ENCODE measurements at places on chromosomes 4 and X.

GRCh38 chr4:106041294-106042002 lies 146.2 kb downstream of the NPNT start:
- no peak for DNase-seq

- no peak for DNase-seq
These were observed 83.8 kb downstream of the SMARCA5 start for GRCh38 chr4:143597276-143597675.

DNA sequence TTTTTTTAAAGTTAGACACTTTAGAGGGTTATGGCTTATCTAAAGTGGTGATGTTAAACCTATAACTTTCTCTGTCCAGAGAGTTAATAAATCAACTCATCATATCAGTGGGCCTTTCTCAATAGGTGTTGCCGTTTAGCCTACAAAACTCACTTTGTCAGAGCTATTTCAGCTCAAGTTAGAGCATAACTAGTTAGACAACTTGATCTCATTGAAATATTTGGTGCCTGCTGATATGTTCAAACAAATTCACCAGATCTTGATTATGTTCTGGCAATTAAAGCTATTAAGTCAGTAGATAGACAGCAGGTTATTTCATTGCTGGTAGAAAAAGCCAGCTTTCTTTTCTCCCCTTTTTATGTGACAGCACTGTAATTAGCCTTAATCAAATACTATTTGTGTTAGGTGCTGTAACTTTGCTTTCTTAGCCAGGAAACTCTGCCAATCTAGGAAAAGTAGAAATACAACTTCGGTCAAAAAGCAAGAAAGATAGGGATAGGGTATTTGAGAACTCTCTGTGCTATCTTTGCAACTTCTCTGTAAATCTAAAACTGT lies 191.8 kb downstream of the MAML3 start:
- no peak for DNase-seq

DNA sequence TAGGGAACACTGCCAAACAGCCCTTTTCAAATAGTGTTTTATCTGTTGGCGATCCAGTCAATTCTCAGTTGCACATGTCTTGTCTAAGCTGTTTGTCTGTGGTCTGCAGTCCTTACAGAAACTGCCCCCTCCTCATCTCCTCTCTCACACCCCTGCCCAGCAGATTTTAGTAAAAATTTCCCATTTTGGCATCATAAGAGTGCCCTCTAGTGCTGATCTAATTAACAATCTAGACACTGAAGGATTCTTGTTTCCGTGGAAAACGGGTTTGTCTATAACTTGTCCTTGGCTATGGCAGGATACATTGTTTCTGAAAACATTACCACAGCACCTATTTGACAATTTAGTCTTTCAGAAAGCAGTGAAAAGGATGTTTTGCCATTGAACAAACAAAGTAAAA lies 227.2 kb upstream of the MBNL3 start:
- no peak for DNase-seq

DNA sequence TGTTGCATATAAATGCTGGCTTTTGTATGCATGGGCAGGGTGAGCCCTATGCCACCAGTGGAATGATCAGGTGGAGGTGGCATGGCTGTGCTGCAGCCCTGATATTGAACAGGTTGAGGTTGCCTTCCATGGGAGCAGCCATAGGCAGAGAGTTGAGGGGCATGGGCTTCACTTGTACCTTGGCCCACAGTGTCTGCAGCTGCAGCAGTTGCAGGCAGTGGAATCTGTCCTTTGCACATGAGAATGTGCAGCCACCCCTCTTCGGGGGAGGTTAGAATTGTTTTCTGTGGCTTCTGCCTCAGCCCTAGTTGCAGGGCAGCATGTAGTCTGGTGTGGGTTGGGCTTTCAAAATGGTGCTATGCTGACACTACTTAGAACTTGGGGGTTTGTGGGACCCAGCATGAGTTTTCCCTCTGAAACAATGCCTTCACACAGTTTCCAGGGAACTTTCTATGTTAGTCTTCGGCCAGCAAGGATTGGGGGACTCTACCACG lies 25.4 kb upstream of the VSIG1 start:
- DNase-seq = no peak

GRCh38 chr4:15493411-15493810 lies 23.7 kb downstream of the CC2D2A start:
- no peak for DNase-seq

DNA sequence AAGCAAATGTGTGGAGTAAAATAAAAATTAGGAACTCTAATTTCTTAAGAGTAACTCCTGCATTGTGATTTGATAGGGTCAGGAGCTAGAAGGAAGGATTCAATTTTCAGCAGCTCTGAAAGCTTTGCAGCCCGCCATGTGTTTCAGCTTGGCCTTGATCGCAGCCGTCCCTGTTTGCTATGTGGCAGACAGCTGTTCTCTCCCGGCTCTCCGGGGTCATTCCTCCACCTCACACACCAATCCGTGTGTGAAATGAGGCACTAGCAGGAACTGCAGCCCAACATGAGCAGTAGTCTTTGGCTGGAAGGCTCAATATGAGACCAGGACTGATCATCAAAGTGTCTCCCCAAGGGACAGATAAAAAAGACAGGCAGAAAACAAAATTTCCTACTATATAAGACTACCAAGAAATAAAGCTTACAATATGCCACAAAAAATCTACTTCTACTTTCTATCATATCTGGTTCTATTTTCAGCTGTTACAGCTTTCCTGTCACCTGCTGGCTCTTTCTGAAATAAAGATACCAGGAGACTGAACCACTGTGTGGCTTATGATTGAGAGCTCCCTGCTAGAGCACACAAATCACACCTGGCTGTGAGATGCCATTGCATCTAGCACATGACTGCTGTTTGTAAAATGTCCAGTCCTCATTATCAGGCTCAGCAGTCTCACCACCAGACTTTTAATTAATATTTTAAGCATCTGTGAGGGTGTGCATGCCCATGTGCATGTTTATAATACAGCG lies 44.1 kb upstream of the SEC24B start:
- no peak for DNase-seq

DNA sequence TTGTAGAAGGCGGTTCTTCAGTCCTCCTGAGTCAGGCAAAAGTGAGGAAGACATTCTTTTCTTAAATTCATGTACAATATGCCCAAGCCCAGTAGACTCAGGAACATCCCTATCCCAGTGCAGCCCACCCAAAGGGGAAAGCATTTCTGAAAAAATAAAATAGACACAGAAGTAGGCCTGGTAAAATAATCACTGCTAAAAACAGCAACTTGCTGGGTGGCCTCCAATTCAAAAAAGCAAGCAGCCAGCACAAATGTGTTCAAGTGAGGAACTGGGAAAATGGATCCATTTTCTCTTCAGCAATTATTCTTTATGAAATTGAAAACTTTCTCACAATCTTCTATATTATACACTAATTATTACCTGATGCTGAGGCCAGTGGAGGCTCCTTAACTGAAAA lies 165.4 kb downstream of the PCDH19 start:
- DNase-seq = no peak

GRCh38 chr4:7804756-7805385 lies 134.8 kb downstream of the AFAP1 start:
- no peak for DNase-seq

DNA sequence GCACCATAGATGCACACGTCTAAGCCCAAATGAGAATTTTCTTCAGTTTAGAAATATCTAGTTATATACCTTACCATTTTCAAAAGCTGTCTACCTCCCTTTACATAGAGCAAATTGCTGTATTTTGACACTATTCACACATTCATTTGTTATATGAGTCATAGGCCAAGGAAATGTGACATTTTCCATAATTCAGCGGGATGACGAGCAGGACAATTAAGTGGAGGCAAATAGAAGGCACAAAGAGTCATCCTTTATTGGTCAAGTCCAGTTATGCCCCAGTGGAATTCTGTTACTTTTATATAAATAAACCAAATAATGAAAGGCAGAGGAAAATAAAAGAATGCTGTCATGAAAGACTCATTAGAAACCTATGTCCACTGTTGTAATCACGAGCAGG lies 27.9 kb downstream of the FGF13 start:
- no peak for DNase-seq

- no peak for DNase-seq
These were observed 178.2 kb upstream of the ARHGEF9 start for GRCh38 chrX:63963095-63963784.

DNA sequence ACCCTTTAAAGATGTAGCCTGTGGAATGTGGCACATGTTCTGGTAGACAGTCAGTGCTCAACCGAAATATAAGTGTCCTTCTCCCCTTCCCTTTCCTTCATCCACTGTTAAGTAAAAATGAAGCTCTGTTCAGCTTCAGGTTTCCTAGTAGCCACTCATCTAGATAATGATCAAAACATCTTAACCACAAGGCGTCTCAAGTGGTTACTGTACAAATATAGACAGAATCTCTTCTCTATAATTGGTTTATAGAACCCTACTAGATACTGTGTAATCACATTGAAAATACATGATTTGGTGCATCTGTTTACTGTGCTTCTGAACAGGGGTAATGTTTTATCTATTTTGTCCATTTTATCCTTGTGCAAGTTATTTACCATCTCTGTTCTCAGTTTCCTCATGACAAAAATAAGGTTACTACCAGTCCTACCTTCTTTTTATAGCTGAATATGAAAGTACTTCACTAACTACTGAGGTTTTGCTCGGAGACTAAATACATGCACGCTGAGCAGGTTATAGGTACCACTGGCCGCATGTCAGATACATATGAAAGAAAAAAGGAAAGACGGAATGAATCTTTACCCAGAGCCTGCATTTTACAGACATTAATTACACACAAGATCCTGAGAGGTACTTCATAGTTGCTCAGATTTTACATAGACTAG lies 20.3 kb upstream of the SLC25A4 start:
- no peak for DNase-seq

- no peak for DNase-seq
These were observed 65.1 kb downstream of the SLC10A7 start for GRCh38 chr4:146456681-146457080.

GRCh38 chr4:87525636-87526295 lies 3.4 kb downstream of the SPARCL1 start:
- DNase-seq = peak; percentile 14

DNA sequence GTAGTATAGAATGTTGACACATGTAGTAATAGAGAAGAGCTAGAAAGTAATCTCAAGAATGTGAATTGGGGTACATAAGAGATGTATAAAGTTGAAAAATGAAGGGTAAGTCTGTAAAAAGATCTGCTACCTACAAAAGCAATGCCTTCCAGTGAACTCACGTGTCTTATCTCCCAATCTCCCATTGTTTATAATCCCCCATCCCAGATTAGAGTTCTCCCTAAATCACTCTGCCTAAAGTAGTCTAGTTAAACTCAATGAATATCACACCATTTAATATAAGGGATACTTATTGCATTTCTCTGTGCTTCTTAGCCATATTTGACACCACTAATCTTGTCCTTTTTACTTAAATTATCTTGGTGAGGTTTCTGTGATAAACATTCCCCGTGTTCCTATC lies 6.6 kb downstream of the TECRL start:
- DNase-seq = no peak

GRCh38 chrX:110002300-110003166 lies at the start of gene TMEM164:
Gene TMEM164, plus strand, starts transcription at chrX:110003114. Its CDS starts 661 bp downstream, at chrX:110003775.
- DNase-seq = peak; percentile 55

DNA sequence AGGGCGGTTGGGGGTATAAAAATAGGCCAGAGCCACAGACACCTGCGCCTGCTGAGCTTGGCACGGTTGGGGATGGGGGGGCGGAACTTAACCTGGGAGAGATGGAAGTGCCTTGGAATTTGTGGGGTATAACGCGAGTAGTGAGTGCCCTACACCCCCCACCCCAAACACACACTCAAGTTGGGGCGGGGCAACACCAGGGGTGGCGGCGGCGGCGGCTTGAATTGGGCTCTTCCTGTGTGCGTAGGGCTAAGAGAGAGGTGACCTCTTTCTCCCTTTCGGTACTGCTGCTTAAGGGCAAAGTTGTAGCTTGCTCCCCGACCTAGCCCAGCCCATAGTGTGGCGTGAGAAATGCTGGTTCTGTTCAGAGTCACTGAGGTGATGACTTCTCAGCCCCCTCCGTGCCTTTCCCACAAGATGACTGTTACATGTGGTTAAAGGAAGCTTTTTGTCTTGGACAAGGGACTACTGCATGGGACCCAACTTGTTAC lies 839 bp downstream of the STK26 start:
- no peak for DNase-seq

- DNase-seq = no peak
These were observed 647.1 kb upstream of the PABPC4L start for GRCh38 chr4:134848681-134849080.

DNA sequence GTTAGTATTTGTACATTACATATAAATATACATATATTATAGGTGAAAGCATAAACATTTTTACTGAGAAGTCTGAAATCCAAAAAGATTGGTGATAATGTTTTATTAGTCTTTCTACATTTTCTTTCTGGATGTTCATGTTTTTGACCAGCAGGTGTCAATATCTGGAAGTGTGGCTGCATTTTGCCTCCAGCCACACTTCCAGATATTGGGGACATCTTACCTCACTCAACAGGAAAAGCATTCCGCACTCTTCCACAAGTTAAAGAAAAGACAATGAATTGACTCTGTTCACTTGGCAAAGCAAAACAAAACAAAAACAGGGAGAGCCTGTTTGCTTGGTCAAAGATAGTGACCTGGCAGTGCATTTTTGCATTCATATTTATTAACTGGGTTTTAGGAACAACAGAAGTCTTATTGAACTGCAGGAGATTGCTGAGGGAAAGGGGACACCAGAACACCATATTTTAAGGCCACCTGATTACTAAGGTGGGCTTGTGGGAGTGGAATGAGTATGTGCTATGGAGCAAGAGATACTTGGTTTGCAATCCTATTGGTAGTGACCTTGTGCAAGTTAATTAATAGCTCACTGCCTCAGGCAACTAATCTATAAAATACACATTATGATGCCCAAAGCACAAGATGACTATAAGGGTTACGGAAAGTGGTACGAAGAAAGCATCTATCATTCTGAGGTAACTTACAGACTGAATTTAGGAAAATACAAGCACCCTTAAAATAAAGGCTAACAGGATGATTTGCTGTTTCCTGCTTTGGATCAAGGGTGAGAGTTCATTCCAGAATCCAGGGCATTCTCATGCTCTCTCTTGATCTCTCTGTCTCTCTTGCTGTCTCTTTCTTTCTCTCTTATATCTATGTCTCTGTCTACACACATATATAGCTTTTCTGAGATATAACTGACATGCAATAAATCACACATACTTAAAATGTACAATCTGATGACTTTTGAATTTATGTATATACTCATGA lies 389.9 kb upstream of the EMCN start:
- no peak for DNase-seq

DNA sequence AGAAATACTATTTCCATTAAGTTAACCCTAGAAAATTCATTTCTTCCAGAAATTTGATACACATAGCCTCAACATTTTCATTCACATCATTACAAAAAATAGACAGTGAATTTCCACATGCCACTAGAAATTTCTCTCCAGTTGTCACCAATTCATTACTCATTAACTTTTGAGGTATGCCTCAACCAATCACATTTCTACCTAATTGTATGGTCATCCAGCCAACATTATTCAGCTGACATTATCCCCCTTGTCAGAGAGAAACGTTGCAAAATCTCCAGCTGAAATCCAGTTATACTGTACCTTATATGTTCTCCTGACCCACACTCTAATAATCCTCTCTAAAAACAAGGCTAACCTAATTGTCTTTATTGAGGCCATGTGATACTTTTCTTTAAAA lies 24.8 kb downstream of the FRYL start:
- DNase-seq = no peak
